ENCODE measurements at places on chromosomes 7 and 10. TPM values are rescaled to one million over a fixed set of nuclear protein-coding genes. Genes with fewer than 3 reads are reported as not detected.

DNA sequence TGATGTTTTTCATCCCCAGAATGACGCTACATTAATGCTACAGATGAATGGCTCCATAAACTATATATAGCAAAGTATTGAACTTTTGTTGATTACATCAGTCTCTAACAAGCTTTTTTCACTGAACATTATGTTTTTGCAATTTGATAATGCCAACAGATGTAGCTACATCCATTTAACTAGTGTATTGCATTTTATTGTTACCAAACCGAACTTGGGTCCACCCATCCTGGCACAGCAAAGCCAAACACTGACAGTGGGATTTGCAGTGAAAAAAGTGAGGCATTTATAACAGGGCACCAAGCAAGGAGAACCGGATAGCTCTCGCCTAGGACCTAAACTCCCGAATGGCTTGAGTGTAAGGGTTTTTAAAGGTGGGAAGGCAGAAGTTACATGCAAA is 182.8 kb upstream of the TNS3 start:
- DNase-seq, result no peak

DNA sequence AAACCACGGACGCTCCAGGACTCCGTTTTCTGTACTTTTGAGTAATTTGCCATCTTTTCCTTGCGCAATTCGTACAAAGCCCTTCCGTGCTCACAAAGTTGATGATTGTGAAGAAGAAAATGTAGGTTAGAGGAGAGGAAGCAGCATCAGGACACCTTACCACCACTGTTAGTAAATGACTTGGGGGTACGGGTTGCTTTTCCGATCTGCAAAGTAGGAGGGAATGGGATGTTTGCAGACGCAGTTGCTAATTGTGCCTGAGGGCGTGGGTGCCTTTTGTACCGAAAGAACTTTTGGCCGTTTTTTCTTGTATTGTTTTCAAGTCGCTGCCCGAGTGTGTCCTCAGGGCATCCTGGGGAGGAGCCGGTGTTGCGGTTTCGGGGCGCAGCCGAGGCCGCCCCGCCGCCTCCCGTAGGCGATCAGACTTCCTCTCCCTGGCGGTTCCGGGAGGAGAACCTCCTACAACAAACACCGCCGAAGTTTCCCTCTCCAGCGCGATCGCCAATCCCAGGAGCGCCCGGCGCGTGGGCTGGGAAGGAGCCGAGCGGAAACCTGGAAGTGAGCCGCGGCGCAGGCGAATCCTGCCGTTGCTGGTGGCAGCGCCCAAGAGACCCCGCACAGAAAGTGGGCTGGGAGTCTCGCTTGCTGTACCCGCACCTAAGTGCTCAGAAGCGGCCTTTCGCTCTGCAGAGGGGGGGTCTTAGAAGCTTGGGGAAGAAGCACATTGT is 1.0 kb downstream of the PRR15 start:
- DNase-seq, result no peak

- no peak for DNase-seq
Observed at GRCh38 chr10:21926358-21926925, 77.1 kb downstream of the DNAJC1 start.

The GDF10 gene
- total RNA-seq, result 32.0 TPM

The OR2A42 gene
- 0.11 TPM for total RNA-seq

The CRCP gene
- total RNA-seq, result 61.9 TPM

The TDRD1 gene
- total RNA-seq, result 0.42 TPM

Measured in esophagus muscularis mucosa (tissue), 4 donors.